Fibroblast of villous mesenchyme (primary cell): ENCODE measurements at places on chromosomes 13 and 19. TPM values are rescaled to one million over a fixed set of nuclear protein-coding genes. Genes with fewer than 3 reads are reported as not detected.

The WASF3 gene
- total RNA-seq, result 9.0 and 14.2 TPM in 2 replicates

The ZNF20 gene
- 3.5 and 6.0 TPM in 2 replicates for total RNA-seq

The RASL11A gene
- 2.9 and 4.7 TPM in 2 replicates for total RNA-seq

The ZNF497 gene
- total RNA-seq, result 0.32 and 0.86 TPM in 2 replicates

The PTGER1 gene
- 2.6 and 3.9 TPM in 2 replicates for total RNA-seq

The CD33 gene
- not detected in 2 replicates for total RNA-seq

The ACER1 gene
- not detected in 2 replicates for total RNA-seq

The ZNF85 gene
- total RNA-seq, result 5.5 and 7.8 TPM in 2 replicates

The CCDC70 gene
- total RNA-seq, result not detected in 2 replicates

The SMIM24 gene
- not detected in 2 replicates for total RNA-seq

The LIN37 gene
- total RNA-seq, result 13.8 and 14.2 TPM in 2 replicates

The PPP1R15A gene
- 63.9 and 76.0 TPM in 2 replicates for total RNA-seq

The KLK1 gene
- total RNA-seq, result not detected in 2 replicates

The TEKTIP1 gene
- total RNA-seq, result not detected in 2 replicates

The KLK10 gene
- total RNA-seq, result not detected in 2 replicates

The LYPD3 gene
- total RNA-seq, result 0.43 TPM in 1 of 2 replicates, not detected in the other

The PTPRH gene
- total RNA-seq, result 3.9 and 7.1 TPM in 2 replicates

The ZIC5 gene
- total RNA-seq, result not detected in 2 replicates

The DBP gene
- total RNA-seq, result 6.9 and 7.7 TPM in 2 replicates

The C2CD4C gene
- total RNA-seq, result not detected in 2 replicates

The APOC4 gene
- total RNA-seq, result not detected in 2 replicates

The PCSK4 gene
- 1.3 and 1.9 TPM in 2 replicates for total RNA-seq

The POU2F2 gene
- 1.3 and 1.9 TPM in 2 replicates for total RNA-seq

The PGLYRP2 gene
- total RNA-seq, result not detected in 2 replicates

The ADGRE3 gene
- total RNA-seq, result not detected in 2 replicates

The ZNF66 gene
- total RNA-seq, result 1.7 and 3.2 TPM in 2 replicates

The C19orf85 gene
- not detected in 2 replicates for total RNA-seq
